Kidney (tissue), 22 donors: ENCODE measurements at places on chromosomes 12 and 14. TPM values are rescaled to one million over a fixed set of nuclear protein-coding genes. Genes with fewer than 3 reads are reported as not detected.

DNA sequence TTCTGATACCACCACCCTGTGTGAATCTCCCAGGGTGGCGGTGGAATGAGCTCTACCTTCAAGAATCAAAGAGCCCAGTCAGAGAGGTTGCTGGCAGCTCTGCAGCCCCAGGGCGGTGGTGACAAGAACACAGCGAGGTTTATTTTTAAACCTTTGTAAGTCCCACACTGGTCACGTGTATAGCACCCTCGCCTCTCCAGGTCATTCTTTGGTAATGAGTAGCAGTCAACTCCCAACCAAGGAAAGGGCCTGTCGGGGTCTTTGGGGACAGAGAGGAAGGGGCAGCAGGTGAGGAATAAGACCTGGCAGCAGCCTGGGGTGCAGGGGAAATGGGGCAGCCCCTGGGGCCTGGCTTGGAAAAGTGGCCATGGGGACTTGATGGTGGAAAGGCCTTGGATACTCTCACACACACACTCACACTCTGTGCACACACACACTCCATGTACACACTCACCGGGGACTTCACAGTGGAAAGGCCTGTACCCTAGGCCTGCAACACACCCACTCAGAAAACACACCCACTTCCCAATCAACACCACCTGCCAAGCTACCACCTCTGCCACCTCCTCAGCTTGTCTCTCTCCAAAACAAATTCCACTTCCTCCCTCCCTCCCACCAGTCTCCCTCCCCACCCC is 178.6 kb downstream of the DPF3 start:
- no peak for DNase-seq

Gene RAB5B
- 112 TPM for total RNA-seq

Gene MSI1
- 1.3 TPM for total RNA-seq

Gene ART4
- total RNA-seq, result 3.0 TPM

Gene LRFN5
- 1.5 TPM for total RNA-seq

GRCh38 chr12:32080435-32080834 is 26.2 kb upstream of the BICD1 start:
- DNase-seq, result no peak
